ENCODE measurements at places on chromosomes 1 and 21. TPM values are rescaled to one million over a fixed set of nuclear protein-coding genes. Genes with fewer than 3 reads are reported as not detected.

Gene S100A3
- total RNA-seq = not detected

Gene CELA3A
- not detected for total RNA-seq

Gene RIPK4
- 30.3 TPM for total RNA-seq

Gene DENND2C
- 0.57 TPM for total RNA-seq
